ENCODE measurements at places on chromosomes 4 and X.

DNA sequence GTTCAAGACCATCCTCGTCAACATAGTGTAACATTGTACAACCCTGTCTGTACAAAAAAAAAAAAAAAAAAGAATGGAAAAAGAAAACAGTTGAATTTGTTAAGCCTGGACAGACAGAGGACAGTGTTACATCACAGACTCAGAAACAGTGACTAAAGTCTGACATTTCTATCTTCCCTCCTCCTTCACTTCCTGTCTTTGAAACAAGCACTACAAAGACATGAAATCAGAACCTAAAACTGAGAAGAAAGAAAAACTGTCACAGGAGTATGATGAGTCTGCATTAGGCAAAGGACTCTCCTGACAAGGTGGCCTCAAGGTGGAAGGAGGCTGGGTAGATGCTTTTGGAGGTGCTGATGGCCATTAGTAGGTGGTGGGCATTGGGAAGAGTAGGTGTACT lies 126.7 kb downstream of the RBM47 start:
- DNase-seq: no peak

- no peak for DNase-seq
These were observed 28.6 kb downstream of the BEX3 start for GRCh38 chrX:103405009-103405333.

DNA sequence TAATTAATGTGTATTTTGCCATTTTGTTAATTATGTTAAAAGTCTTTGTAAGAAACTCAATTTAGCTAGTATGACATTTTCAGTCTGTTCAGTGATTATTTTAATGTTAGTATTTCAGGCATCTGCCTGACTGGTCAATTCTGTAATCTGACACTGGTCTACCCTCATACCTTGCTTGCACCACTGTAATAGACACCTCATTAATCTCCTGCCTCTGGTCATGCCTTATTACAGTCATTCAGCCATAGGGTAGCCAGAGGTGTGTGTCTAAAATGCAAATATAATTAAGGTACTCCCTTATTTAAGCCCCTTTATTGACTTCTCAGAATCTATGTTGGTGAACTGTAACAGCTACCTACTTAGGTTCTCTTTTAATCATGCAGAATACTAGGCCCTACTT lies 861.1 kb upstream of the IGFBP7 start:
- no peak for DNase-seq

DNA sequence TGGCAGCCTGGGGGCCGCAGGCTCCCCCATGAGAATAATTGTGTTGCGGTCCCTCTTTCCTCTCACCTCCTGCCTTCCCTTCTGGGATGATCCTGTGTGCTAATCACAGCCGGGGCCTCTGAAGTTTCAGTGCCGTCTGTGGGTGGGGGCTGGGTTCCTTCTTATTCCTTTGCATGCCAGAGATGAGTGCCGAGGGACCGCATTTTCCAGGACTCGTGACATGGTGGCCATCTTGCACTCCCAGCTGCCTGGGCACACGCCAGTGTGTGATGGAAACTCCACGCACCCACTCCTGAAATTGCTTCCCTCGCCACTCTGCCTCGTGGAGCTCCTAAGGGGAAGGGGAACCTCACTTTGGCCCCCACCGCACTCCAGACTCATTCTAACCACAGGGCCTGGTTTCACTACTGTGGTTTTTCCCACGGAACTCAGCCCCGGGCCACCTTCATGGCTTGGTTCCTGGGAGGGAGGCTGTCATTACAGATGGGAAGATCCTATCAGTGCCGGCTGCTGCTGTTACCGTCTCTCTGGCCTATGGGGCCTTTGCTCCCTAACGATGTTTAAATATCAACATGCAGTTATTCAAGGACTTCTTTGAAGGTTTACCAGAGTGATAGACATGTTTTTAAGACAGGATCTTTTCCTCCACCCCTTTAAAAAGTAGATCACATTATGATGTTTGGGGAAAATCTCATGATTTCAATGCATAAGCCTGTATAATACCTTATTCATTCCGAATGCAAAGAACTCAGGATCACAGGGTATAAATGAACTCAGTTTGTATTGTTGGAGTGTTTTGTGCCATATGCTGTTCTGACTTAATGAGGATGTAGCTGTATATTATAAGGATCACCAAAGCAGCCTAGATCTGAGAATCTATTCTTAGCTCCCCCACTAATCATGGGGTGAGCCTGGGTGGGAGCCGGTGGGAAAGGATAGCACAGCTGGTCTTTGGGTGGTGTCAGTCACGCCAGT lies 89.6 kb downstream of the SORCS2 start:
- DNase-seq: no peak

DNA sequence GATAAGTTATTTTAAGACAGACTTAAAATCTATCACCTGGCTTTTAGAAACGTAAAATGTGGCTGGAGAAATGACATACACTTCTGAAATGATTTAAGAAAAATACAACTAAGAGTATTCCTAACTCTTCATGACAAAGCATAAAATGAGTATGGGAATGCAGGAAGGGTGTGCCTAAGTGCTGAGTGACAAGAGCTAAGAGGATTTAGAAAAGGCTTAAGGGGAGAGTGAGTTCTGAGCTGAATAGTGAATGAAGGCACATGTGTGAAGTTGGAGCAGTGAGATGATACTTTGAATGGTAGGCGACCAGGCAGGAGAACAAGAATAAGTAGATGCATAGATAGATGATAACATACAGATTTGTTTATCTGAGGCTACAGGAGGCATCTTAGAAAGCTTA lies 458.3 kb upstream of the TENM3 start:
- no peak for DNase-seq

DNA sequence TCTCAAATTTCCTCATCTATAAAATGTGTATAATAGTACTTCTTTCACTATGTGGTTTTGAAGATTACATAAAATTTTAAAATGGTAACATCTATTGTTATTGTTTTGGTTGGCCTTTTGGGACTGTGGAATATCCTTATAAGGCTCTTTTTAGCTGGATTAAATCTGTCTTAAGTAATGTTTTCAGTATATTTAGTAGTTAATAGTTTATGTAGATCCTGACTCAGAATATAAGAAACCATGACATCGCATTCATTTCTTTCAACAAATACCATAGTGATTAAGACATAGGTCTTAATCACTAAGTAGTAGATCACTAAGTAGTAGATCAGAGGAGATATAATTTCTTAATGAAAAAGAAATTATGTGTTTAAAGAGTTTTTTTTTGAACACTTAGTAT lies 48.5 kb downstream of the MRPL1 start:
- no peak for DNase-seq

- DNase-seq: no peak
These were observed 103.6 kb downstream of the GNL3L start for GRCh38 chrX:54633641-54634040.

DNA sequence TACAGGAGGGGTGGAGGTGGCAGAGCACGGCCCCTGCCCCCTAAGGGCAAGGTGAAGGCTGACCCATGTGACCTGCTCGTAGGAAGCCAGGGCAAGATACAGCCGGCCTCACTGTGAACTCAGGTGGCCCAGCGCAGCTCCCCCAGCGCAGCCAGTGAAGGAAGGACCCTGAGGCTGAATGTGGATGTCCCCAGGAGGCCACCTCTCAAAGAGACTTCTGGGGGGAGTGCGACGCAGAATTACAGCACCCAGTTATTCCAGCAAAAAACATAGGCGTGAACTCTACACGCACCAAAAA lies 52.6 kb downstream of the ZFYVE28 start:
- DNase-seq: no peak

GRCh38 chr4:41505161-41505661 lies 32.7 kb upstream of the LIMCH1 start:
- DNase-seq: no peak

- DNase-seq: no peak
These were observed 4.7 kb downstream of the SPARCL1 start for GRCh38 chr4:87524456-87524855.

GRCh38 chr4:147879676-147880075 lies 147.8 kb downstream of the ARHGAP10 start:
- no peak for DNase-seq

- DNase-seq: no peak
These were observed 1.4 kb downstream of the L1CAM start for GRCh38 chrX:153884590-153884989.

DNA sequence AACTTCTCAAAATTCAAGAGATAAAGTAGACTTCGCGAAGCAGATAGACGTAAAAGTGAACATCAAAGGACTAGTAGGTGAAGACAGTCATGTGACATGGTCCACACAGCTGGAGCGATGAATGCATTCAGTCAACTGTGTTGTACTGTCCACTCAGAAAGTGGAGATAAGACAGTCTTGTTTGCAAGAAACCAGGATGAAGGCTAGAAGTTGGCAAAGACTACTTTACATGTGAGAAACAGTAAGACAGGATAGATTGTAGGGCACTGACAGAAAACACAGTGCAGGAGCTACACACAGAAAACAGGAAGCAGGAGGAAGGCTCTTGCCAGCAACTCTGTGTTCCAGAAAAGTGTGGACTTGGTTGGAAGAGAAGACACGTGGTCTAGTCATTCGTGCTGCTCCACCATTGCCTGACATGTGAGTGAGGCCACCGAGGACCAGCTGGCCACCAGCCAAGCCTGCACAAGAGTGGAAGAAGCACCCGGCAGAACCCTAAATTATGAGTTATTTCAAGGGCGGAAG lies 78.9 kb downstream of the FAT1 start:
- DNase-seq: no peak

DNA sequence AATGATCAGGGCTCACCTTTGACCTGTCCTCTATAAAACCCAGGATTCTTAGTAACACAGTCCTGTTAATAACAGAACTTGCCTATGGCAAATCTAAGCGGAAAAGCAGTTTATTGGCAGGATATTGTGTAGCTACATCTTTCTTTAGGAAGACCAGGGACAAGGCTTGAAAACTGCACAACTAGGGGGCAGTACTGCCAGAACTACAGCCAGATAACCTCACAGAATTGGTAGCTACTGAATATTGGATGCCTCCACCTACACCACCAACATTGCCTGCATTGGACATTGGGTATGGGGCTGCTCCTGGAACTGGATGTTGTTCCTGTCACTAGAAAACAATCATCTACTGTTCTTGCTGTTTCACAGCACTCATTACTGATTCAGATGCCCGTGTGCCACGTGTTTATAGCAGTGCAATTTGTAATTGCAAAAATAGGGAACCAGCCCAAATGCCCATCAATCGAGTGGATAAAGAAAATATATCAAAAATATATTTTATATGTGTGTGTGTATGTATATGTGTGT lies 47.4 kb downstream of the REPS2 start:
- no peak for DNase-seq

- DNase-seq: no peak
These were observed 507.9 kb downstream of the MID1IP1 start for GRCh38 chrX:39309018-39309635.

DNA sequence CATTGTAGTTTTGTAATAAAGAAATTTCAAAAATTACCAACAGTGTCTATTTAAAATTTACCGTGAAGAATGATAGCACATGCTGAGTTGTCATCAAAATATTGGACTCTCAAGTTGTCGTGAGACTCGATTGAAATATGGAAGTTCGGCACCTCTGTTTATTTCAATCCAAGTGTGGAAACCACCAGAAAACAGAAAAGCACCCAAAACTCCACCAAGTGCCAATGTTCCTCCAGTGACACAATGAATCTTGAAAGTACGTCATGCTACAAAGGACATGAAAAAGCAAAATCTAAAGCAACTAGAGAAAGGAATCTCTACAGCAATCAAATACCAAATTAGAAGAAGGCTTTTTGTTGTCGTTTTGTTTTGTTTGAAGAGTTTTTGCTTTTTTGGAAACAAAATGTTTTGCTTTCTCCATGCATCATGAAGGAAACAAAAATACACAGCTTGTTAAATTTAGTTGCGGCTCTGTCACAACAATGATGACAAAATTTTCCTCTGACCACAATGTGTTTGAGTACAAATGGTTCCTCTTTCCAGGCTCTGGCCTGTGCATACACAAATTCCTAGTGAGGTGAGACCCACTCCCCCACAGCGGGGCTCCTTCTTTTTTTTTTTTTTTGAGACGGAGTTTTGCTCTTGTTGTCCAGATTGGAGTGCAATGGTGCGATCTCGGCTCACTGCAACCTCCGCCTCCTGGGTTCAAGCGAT lies 9.6 kb upstream of the IL13RA1 start:
- DNase-seq: no peak

DNA sequence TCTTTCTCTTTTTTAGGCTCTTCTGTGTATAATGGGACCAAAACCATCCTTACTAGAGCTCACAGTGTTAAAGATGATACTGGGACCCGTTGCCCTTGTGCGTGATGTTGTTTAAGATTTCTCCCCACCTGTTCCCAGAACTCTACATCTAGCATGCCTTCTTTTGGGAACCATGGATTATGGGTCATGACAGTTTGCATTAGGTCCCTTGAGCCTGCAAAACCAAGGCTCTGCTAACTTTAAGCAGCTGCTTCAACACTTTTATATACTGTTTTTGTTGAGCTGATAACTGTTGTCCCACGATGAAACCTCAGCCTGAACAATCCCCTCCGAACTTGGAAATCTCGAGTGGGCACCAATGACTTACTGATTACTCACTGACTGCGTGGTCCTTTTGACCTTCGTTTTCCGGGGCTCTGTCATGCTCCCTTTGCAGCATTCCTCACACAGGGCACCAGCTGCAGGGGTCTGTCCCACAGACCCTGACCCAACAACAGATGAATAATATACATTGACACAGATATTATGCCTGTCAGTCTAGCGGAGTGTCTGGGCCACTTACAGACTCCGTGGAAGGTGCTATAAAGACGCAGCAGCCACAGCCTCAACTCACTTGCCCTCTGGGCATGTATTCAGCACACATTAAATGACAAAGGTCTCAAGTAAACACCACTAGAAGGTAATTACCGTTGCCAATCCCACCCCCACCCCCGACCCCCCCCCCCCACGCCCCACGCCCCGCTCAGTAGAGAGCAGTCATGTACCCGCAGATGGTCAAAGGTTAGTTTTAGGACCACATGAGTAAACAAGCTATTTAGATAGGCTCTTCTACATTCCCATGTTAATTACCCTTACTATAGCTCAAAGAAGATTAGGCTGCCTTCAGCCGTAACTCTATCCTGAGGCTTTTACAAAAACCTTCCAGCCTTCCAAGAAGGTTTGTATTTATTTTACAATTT lies 162.0 kb upstream of the WDFY3 start:
- no peak for DNase-seq

GRCh38 chr4:4519297-4519894 lies 22.5 kb downstream of the STX18 start:
- no peak for DNase-seq

GRCh38 chr4:148173397-148174017 lies 268.7 kb downstream of the NR3C2 start:
- DNase-seq: no peak

GRCh38 chrX:47186096-47186740 lies 7.4 kb upstream of the UBA1 start:
- no peak for DNase-seq
